Stimulated activated CD8-positive, alpha-beta memory T cell treated with anti-CD3 and anti-CD28 coated beads, Interleukin-4, amount 100 ng/mL, for 48 hours (primary cell): ENCODE measurements at places on chromosomes 1 and 21.
A peak's percentile ranks its signal among the peaks of the same experiment; 100 is the strongest.

- no peak for DNase-seq
Observed at GRCh38 chr1:6157132-6157527, 23.0 kb downstream of the CHD5 start.

GRCh38 chr1:48230236-48230635, 7.7 kb downstream of the SLC5A9 start:
- DNase-seq: no peak

DNA sequence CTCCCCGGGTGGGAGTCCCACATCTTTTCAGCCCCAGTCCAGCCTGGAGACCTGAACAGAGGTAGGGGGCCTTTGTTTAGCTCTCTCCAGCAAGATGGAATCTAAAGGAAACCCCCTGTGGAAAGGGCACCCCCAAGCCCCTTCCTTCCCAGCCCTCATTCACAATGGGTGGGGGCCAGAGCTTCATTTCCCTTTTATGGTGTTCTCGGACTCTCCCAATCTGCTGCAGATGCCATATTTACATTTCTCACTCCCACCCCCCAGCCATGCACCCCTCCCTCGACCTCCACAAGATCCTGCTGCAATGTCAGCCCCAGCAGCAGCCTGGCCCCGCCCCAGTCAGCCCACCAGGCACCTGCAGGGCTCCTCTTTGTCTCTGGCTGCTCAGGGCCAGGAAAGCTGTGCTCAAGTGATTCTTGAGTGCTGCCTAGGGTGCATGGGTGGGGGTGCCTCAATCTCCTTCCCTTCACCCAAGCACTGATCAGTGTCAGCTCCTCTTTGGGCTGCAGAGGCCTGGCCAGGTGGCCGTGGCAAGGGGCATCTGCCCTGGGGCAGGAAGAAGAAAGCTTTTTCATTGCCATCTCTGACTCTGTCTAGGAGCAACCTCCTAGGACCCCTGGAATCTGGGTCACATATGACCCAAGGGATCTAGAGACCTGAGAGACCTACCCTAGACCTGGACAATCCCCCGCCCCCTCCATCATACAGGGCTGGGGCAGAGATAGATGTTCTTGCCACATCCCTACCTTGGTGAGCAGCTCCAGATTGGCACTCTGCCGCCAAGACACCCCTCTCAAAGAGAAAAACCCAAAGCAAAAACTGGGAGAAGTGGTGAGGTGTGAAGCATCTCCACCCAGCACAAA, 1.7 kb downstream of the KIF21B start:
- DNase-seq: peak; percentile 52

DNA sequence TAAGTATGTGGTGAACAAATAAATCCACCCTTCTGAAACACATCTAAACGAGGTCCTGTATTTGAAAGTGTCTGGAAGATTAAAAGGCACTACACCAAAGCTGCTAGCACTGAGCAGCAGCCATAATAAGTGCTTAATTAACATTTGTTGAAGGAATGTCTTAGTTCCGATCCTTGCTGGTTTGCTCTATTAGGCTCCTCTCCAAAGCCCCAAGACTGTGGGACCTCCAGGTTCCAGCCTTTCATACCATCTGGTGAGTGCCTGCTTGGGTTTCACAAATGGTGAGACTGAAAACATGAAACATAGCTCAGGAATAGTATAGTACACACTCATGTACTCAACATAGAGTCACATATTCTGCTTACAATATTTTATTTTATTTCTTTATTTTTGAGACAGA, 640 bp upstream of the CYP2J2 start:
- no peak for DNase-seq

DNA sequence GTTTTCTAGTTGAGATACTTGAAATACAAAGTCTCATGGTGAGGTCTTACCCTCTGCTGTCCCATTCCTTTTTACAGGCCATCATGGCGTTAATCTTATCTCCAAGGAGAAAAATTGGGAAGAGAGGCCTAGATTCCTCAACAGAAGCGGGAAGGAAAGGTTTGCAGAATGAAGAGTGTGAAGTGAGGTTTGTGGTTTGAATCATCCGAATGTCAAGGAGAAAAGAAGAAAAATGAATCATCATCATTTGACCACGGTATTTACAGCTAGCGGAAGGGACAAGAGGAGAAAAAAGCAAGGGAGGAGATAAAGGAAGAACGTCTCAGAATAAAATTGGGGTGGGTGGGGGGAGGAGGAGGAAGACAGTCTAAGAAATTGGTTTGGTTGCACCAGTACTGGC, 935 bp upstream of the COG2 start:
- no peak for DNase-seq

GRCh38 chr1:15411593-15412137, 2.0 kb downstream of the EFHD2 start:
- peak; percentile 68 for DNase-seq

DNA sequence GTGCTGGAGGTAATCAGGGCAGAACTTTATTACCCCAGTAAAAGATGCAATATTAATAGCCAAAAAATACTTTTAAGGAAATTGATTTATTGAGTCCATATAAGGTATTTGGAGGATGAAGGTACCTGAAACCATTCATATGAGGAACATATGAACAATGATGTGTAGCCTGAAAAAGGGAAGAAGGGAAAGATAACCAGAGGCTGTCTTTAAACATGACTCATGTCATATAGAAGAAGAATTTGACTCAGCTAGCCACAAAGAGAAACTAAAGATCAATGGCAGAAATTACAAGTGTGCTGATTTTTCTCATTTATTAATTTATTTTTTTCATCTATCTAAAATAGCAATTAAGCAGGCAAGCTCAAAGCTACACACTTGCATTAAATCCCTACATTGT, 136.2 kb upstream of the DUSP10 start:
- DNase-seq: no peak

DNA sequence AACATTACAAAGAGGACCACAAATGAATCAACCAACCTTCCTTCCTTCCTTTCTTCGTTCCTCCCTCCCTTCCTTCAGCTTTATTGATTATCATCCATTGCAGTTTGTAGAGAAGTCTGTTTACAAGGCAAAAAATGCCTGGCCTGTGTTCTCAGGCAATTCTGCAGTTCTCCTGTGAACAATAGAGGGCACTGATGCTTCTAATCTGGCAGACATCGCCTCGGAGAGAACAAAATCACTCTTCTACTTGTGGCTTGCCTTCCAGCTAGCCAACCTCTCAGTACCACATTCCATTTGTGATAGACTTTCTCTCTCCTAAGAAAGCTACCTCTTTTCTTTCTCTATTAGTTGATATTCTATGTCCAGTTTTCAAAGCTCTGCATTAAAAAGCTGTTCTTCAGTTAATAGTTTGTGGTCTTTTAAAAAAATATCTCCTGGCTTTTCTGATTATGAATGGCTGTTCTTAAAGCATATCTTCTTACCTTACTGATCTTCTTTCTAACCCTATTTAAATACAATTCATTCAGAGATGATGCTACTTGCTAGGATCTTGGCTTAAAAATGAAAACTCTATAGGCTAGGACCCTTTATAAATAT, 26.9 kb upstream of the ESRRG start:
- DNase-seq: no peak

DNA sequence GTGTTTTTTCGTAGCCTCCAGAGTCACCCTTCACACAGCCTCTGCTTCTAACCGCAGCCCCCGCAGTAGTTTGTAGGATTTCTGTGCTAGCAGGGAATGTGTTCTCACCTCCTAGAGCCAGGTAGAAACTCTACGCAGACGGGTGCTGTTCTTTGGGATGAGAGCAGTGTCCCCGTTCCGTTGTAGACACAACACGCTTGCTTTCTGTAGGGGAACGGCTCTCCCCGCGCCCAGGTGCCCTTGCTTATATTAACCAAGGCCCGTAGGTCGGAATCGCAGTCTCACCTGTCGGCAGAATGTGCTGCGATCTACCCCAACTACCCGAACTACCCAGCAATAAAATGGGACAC, 111.8 kb upstream of the NBPF11 start:
- no peak for DNase-seq

DNA sequence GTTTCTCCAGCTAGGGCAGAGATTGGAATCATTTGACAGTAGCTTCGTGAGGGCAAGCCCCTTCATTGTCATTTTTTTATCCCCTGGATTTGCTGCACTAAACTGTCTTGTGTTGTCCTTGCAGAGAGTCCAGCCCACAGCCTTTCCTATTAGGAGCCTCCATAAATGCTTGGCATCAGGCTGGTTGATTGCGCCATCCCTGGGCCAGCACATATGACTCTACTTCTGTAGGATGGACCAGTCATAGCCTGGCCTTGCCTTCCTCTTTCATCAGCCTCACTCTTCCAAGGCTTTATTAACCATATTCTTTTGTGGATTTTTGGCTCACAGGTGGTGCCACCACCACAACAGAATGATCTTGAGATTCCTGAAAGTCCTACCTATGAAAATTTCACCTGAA, 31.4 kb downstream of the LY9 start:
- no peak for DNase-seq

GRCh38 chr1:182589931-182590330, 875 bp upstream of the RNASEL start:
- DNase-seq: no peak

DNA sequence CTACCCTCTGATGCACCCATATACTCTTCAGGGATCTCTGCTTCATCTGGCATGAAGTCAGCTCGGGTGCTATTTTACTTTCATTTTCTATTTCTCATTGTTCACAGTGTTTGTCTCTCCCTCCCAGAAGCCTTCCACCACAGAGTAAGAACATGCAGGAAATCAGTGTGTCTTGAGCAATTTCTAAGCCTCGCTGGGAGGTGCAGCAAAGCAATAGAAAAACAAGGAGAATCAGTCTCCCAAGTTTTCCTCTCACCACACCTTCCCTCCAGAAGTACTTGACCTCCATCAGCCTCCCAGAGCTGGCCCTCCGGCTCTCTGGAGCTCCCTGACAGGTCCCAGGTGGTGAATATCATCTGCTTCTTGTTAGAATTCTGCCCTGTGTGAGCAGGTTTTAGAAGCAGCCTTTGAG, 594.7 kb upstream of the CAMK1G start:
- peak; percentile 24 for DNase-seq

- no peak for DNase-seq
Observed at GRCh38 chr1:115505148-115505571, 136.6 kb upstream of the VANGL1 start.

GRCh38 chr1:166836733-166837132, 2.5 kb upstream of the POGK start:
- no peak for DNase-seq

GRCh38 chr21:39882151-39882838, 15.1 kb downstream of the PCP4 start:
- no peak for DNase-seq

GRCh38 chr1:224675590-224675989, 59.5 kb downstream of the CNIH3 start:
- no peak for DNase-seq

GRCh38 chr1:218809625-218810024, 364.1 kb upstream of the LYPLAL1 start:
- DNase-seq: no peak

- DNase-seq: no peak
Observed at GRCh38 chr1:107843989-107844388, 121.0 kb downstream of the VAV3 start.

DNA sequence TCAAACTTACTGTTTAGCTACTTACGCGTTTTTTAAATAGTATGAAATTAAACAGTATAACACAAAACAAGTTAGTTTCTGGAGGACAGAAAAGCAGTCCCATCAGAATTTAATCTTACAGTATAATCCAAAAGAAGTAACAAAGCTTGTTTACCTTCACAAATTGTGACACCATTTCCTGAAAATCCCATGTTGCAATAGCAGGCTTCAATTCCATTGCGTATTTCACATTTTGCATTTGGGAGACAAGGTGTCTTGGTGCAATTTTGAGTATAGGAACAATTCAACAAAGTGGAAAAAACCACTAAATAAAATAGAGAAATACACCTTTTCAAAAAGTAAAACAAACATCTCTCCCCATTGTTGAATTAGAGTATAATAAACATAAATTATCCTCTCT, 1.6 kb downstream of the ADGRL4 start:
- DNase-seq: no peak

DNA sequence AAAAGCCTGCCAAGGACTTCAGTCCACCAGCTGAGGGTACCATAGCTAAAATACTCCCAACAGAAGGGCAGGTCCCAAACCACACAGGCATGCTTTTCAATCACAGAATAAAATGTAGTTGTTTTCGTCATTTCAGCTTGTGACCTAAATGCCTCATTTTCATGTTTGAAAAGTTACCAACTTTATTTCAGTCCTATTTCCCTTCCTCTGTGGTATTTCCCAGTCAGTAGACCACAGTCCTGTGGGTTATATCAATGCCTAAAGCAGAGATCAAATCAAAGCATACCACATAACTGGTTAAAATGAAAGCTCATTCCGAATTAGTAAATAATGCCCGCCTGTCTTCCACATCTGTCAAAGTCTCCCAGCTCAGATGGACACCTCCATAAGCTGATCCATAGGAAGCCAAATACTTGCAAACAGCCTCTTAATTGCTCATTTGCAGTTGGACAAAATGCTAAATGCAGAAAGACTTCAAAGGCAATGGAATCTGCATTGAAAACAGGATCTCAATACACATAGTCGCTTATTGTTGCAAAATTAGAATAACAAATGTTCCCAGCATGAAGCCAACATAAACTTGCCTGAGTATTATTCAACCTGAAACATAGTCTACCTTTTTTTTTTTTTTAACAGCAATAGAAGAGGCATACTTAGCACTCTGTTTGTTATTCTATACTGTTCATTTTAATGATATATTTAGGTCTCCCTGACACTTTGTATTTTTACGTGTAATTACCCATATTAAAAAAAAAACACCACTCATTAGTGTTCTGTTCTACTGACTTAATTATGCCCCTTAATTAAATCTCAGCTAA, 53.9 kb downstream of the NR5A2 start:
- no peak for DNase-seq

DNA sequence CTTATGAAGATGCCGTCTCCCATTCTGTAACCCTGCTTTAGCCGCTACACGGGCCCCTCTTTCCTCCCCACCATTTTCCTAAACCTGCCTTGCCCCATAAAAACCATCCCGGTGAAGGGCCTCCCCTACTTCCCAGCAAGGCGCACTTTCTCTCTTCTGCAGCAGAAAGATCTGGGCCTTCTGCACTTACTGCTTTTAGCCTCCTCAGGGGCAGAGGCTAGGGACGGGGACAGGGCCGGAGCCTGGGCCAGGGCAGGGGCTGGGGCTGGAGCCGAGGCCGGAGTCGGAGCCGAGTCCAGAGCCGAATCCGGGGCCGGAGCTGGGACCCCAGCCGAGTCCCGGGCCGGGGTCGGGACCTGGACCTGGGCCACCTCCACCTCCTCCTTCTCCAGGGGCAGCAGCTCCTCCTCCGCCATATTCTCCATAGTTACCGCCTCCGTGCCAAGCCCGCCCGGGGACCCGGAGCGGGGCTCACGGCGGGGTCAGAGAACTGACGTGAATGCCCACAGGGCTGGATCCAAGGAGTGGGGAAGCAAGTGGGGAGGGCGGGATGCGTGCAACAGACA, 382 bp downstream of the TRMT1L start:
- DNase-seq: no peak

DNA sequence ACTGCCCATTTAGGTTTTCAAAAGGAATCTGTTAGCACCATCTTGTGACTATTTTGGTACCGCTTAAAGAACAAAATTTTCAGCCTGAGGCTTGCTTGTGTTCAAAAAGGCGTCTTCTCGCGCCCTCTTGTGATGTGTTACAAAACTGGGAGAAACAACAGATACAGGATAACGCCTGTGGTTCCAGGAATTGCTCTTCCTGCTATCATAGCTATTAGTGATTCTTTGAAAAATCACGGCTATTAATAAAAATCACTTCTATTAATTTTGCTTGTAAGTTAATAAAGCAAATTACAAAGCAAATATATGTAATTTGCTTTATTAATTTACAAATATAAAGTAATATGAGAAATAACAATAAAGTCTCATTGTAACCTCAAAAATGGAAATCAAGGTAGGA, 82.2 kb upstream of the ABCD3 start:
- DNase-seq: no peak

- no peak for DNase-seq
Observed at GRCh38 chr1:110262846-110263631, 52.9 kb downstream of the KCNC4 start.

- no peak for DNase-seq
Observed at GRCh38 chr1:237814319-237814924, 76.3 kb downstream of the ZP4 start.
